CD4-positive, alpha-beta T cell treated with Interleukin-6 at 100 ng/mL for 8 hours (primary cell): ENCODE measurements at places on chromosomes 4 and X.

GRCh38 chr4:52709155-52709554, 42.1 kb downstream of the ERVMER34-1 start:
- no peak for DNase-seq

DNA sequence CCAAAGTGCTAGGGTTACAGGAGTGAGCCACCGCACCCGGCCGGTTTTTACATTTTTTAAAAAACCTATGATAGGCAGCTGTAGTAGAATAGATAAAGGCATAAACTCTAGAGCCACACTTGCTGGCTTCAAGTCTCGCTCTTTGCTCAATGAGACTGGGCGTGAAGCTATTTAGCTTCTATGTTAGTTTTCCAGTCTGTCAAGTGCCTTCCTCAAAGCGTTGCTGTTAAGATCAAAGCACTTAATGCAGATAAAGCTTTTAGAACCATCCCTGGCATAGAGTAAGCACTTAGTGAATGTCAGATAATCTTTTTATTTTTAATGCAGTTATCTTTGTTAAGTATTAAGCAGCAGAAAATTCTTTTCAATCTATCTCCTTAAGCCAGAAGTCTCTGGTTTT, 42.0 kb upstream of the BMPR1B start:
- no peak for DNase-seq

DNA sequence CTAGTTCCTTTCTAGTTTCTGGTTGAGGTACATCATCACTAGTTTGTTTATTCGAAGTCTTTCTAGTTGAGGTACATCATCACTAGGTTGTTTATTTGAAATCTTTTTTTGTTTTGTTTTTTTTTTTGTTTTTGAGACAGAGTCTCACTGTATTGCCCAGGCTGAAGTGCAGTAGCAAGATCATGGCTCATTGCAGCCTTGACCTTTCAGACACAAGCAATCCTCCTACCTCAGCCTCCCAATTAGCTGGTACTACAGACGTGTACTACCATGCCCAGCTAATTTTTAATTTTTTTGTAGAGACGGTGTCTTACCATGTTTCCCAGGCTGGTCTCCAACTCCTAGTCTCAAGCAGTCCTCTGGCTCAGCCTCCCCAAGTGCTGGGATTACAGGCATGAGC, 54.9 kb downstream of the CEP135 start:
- no peak for DNase-seq

DNA sequence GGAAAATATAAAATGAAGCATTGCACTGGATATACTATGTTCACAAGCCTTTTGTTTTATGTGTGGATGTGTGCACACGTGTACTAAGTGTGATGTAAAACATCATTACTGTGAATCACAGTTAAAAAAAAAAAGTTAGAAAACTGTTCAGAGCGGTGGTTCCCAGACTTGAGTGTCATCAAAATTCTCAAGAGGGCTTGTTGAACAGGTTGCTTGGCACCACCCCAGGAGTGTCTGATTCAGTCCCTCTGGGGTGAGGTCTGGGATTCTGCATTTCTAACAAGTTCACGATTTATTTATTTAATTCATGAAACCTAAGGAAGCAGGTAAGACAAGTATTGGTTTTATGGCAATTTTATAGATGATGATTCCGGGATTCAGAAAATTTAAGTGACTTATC, 1.8 kb downstream of the CENPU start:
- DNase-seq = no peak

GRCh38 chr4:78846258-78846657, 70.1 kb downstream of the BMP2K start:
- DNase-seq = no peak
